ENCODE measurements at places on chromosomes 2 and 18.

GRCh38 chr2:181955010-181955409, 30.6 kb upstream of the PPP1R1C start:
- DNase-seq: no peak

DNA sequence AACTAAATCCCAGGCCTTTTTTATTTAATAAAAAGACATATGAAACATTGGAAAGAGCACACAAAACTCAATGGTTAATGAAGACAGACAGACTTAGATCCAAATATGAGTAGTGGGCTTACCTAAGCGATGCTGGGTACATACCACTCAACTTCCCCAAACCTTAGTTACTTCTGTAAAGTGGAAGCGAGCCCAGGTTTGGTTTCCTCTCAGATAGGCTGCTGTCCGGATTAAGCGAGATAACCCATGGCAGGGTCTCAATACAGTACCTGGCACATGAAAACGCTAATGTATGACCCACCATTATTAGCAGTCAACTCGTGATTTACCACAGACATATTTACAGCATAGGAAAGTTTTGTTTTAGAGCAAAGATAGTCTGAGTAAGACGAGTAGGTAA, 21.6 kb downstream of the MBOAT2 start:
- DNase-seq: no peak

GRCh38 chr2:71944183-71944550, 203.5 kb downstream of the CYP26B1 start:
- DNase-seq: no peak

DNA sequence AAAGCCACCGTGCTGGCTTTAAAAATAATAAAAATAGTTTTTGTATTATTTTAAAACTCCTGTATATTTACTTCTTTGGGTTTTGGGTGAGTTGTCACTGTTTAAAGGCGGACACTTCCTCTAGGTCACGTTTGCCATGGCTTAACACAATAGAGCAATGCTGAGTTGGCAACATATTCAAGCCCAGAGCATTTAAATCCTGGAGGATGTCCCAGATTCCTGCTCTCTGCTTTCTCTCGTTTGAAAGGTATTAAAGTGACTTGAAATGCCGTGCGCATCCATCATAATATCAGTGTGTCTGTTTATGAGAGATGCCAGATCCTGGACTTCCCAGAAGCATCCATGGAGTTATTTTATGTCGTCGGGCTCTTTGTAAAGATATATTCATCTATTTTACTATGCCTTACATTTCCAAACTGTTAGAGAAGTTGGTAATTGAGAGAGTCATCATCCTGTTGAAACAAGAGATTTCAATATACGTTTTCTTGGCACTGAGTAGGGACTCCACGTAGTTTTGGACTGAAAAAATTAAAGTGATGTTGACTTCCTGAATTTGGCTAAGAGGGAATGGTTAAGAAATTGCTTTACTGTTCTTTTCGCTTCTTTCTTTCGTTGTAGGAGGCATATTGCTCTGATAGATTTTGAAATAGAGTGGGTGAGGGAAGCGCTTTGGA, 150.6 kb downstream of the ZNF236 start:
- DNase-seq: no peak

GRCh38 chr2:128808462-128809258, 490.0 kb upstream of the HS6ST1 start:
- no peak for DNase-seq
